ENCODE measurements at places on chromosomes 2 and 18. TPM values are rescaled to one million over a fixed set of nuclear protein-coding genes. Genes with fewer than 3 reads are reported as not detected.

DNA sequence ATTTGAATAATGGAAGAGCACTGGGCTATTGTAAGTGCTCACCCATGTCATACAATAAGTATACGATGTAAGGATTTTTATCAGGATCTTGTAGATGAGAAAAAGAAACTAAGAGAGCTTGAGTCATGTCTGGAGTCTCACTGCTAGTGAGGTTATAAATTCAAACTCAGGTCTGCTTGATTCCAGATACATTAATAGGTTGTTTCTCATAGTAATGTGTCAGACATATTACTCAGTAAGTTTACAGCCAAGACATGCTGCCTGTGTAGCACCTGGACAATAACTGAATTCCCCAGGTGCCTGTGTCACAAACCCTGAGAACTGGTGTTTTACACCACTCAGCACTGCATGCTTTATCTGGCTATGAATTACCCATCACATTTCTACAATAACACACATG, 216.9 kb upstream of the LRP1B start:
- H3K27me3 ChIP-seq, result no peaks in the 10 kb centered on the region
- H3K36me3 ChIP-seq, result no peaks in the 10 kb centered on the region
- no peak overlapping the region for H3K27ac ChIP-seq
- H3K4me3 ChIP-seq, result no peak overlapping the region

GRCh38 chr2:105765415-105766299, 20.9 kb downstream of the NCK2 start:
- DNase-seq, result no peak
- H3K36me3 ChIP-seq, result no peaks in the 10 kb centered on the region
- no peaks in the 10 kb centered on the region for H3K27me3 ChIP-seq
- H3K27ac ChIP-seq, result no peak overlapping the region
- H3K4me3 ChIP-seq, result no peak overlapping the region

GRCh38 chr2:9208875-9209274, 2.3 kb downstream of the ASAP2 start:
- H3K36me3 ChIP-seq, result no peaks in the 10 kb centered on the region
- no peak for DNase-seq
- H3K4me3 ChIP-seq, result peak overlapping the region; percentile 77
- H3K27me3 ChIP-seq, result peaks cover 6% of the 10 kb centered on the region

- H3K27ac ChIP-seq, result no peak overlapping the region
- no peak overlapping the region for H3K4me3 ChIP-seq
- no peaks in the 10 kb centered on the region for H3K27me3 ChIP-seq
- peaks cover 5% of the 10 kb centered on the region for H3K4me1 ChIP-seq
- H3K36me3 ChIP-seq, result no peaks in the 10 kb centered on the region
Measured at GRCh38 chr2:217609952-217610351, 392.8 kb downstream of the TNS1 start.

GRCh38 chr2:84963692-84964405, 7.1 kb upstream of the KCMF1 start:
- no peaks in the 10 kb centered on the region for H3K36me3 ChIP-seq
- peaks cover 15% of the 10 kb centered on the region for H3K4me1 ChIP-seq
- H3K27ac ChIP-seq, result no peak overlapping the region
- H3K27me3 ChIP-seq, result no peaks in the 10 kb centered on the region
- DNase-seq, result no peak

The IL1F10 gene
- total RNA-seq, result not detected

DNA sequence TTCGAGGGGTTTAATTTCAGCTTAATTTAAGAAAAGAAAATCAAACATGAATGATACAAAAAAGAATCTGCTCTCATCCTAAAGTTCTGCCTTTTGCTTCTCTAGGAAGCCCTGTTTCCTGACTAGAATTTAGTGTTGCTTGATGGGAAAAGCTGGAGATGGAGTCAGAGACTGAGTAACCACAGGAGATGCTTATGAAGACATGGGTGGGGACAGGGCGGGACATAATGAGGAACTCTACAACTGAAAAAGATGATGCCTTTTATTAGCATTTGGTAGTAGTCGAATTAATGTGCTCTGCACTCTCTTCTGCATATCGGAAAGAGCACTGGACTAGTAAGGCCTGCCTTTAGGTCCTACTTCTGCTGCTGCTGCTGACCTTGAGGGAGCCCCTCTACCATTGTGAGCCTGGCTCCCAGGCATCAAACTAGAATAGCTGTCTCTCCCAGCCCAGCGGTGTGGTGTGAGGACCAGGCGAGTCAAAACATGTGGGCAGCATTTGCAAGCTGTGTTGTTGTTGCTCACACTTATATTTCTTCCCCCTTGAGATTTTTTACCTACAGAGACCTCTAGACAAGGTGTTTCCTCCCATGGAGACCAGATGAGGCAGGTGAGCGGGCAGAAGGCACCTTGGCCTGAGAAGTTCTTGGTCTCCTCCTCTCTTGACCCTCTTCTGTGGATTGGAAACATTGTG, 61.5 kb downstream of the INPP4A start:
- no peak overlapping the region for H3K4me3 ChIP-seq
- peaks cover 51% of the 10 kb centered on the region for H3K4me1 ChIP-seq
- no peaks in the 10 kb centered on the region for H3K27me3 ChIP-seq
- DNase-seq, result no peak

DNA sequence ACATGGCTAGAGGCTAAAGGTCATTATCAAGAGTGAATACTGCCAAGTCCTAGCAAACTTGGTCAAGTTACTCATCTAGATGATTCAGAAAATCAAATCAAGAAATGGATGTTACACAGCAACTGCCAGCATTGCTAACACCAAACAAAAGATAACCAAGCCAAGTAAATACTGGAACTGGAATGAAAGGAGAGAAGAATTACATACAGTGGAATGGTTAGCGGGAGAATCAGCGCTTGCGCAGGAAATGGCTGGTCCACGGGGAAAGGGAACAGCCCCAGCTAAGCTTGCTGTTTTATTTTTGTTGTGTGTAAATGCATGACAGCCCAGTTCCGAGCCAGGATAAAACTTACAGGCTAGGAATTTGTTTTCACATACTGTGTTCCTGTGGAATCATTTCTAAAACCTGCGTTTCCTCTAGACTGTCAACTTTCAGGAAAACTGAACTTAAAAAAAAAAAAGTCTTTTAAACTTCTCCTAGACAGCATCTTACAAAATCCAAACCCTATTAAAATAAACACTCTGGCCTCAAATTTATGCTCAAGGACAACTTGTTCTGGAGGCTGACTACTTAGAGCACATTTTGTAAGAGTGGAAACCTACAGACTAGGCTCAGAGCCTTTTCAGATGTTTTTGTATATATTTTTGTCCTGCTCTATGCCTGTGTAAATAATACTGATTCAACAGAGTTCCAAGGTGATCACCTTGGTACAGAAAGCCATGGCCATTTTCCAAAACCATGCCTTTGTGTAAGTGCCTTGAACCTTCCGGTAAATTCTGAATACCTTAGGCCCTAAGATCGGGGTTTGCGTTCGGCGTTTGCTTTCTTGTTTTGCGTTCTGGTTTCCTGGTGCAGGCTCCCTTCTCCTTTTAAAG, 30.7 kb upstream of the TXNDC2 start:
- H3K4me3 ChIP-seq, result no peak overlapping the region
- H3K27ac ChIP-seq, result peak overlapping the region; percentile 77
- no peaks in the 10 kb centered on the region for H3K27me3 ChIP-seq
- no peaks in the 10 kb centered on the region for H3K36me3 ChIP-seq
- DNase-seq, result no peak

DNA sequence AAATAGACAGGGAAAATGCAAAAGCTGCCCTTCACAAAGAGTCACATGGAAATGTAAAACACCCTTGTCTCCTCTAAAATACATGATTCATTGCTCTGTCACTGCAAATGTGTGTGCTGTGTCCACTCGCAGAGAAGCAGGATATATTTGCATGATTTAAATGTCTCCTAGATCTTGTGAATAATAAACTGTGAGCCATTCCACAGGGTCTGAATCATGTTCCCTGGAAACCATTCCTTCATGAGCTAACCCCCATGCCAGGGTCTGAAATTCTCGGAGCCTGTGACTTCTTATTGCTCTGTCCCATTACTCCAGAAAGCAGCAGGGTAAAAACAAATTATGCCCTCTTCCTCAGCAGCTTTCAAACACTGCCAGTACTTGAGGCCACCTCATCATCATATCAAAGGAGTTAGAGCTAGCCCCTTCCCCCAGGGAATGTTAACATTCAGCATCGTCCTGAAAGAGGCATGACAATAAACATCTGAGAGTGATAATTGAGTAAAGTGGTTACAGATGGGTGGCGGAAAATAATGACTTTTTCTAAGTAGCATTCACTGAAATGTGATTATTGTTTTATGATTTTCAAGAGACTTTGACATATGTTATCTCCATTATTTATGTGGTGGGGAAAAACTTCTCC, 11.7 kb upstream of the CNGA3 start:
- H3K4me3 ChIP-seq, result no peak overlapping the region
- no peaks in the 10 kb centered on the region for H3K36me3 ChIP-seq
- H3K4me1 ChIP-seq, result no peaks in the 10 kb centered on the region
- no peak overlapping the region for H3K27ac ChIP-seq

DNA sequence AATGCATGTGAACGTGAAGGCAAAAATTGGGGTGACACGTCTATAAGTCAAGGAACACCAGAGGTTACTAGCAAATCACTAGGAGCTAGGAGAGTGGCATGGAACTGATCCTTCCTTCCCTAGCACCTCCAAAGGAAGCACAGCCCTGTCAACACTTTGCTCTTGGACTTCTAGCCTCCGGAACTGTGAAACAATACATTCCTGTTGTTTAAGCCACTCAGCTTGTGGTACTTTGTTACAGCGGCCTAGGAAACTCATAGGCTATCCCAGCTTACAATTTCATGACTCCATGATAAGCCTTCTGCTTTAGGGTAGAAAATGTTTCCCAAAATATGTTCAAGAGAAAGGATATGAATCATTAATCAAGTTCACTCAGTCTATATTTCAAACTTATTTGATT, 798.1 kb downstream of the DCDC2C start:
- DNase-seq, result no peak
- H3K27ac ChIP-seq, result no peak overlapping the region
- H3K36me3 ChIP-seq, result no peaks in the 10 kb centered on the region
- H3K27me3 ChIP-seq, result no peaks in the 10 kb centered on the region
- H3K4me3 ChIP-seq, result no peak overlapping the region
- no peaks in the 10 kb centered on the region for H3K4me1 ChIP-seq

- DNase-seq, result no peak
- no peaks in the 10 kb centered on the region for H3K4me1 ChIP-seq
- no peaks in the 10 kb centered on the region for H3K27me3 ChIP-seq
- no peaks in the 10 kb centered on the region for H3K36me3 ChIP-seq
Measured at GRCh38 chr2:44093970-44094369, 74.7 kb upstream of the PPM1B start.

The DRC1 gene
- not detected for total RNA-seq

GRCh38 chr2:182950546-182950945, 84.1 kb upstream of the FRZB start:
- H3K27ac ChIP-seq, result no peak overlapping the region
- peaks cover 31% of the 10 kb centered on the region for H3K36me3 ChIP-seq
- H3K27me3 ChIP-seq, result no peaks in the 10 kb centered on the region
- no peaks in the 10 kb centered on the region for H3K4me1 ChIP-seq

The STEAP3 gene
- 14.1 TPM for total RNA-seq

GRCh38 chr2:39723946-39724827, 54.9 kb downstream of the THUMPD2 start:
- no peak for DNase-seq
- H3K4me3 ChIP-seq, result no peak overlapping the region
- H3K27ac ChIP-seq, result no peak overlapping the region
- no peaks in the 10 kb centered on the region for H3K36me3 ChIP-seq
- H3K4me1 ChIP-seq, result no peaks in the 10 kb centered on the region

DNA sequence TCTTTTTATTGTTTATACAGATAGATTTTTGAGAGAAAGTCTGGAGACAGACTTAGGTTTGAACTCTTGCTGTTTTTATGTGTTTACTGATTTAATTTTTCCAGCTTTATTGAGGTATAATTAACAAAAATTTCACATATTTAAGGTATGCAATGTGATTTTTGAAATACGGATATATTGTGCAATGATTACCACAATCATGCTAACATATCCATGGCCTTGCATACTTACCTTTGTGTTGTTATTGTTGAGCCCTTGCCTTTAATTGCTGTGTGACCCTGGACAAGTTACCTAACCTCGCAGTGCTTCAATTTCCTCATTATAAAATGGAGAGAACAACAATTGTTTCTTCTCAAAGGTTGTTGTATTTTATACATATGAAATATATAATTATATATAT, 13.9 kb upstream of the RBMS1 start:
- DNase-seq, result no peak
- H3K4me3 ChIP-seq, result no peak overlapping the region
- H3K4me1 ChIP-seq, result no peaks in the 10 kb centered on the region
- H3K27ac ChIP-seq, result no peak overlapping the region

DNA sequence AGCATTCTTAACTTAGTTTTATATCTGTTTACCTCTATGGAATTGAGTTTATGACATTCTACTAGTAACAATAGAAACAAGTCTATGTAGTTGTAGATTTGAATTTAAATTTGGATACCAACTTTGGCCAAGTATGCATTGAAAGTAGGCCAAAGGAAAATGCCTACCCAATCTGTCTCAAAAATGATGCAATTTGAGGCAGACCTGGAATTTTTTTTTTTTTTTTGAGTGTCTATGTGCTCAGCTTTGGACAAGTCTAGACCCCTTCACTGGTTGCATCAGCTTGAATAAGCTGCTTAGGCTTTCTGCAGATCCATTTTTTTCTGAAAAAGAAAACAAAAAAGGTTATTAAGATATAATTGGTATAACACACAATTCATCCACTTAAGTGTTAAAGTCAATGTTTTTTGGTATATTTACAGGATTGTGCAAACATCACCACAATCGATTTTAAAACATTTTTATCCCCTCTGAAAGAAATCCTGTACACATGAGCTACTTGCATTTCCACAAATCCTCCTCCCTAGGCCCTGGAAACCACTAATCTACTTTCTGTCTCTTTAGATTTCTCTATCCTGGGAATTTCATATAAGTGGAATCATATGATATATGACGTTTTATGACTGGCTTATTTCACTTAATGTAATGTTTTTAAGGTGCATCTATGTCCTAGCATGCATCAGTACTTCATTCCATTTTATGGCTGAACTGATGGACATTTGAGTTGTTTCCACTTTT, 185.1 kb upstream of the CCDC68 start:
- no peak overlapping the region for H3K4me3 ChIP-seq
- no peaks in the 10 kb centered on the region for H3K4me1 ChIP-seq
- no peak for DNase-seq
- no peak overlapping the region for H3K27ac ChIP-seq

- no peaks in the 10 kb centered on the region for H3K27me3 ChIP-seq
- H3K27ac ChIP-seq, result peak overlapping the region; percentile 42
- peaks cover 51% of the 10 kb centered on the region for H3K4me1 ChIP-seq
- no peak for DNase-seq
- H3K4me3 ChIP-seq, result no peak overlapping the region
Measured at GRCh38 chr2:42932271-42933151, 140.1 kb upstream of the HAAO start.

GRCh38 chr2:150125188-150125587, 362.3 kb downstream of the RND3 start:
- DNase-seq, result no peak
- no peak overlapping the region for H3K4me3 ChIP-seq
- no peaks in the 10 kb centered on the region for H3K36me3 ChIP-seq
- no peaks in the 10 kb centered on the region for H3K27me3 ChIP-seq

The CAPN14 gene
- 0.26 TPM for total RNA-seq

DNA sequence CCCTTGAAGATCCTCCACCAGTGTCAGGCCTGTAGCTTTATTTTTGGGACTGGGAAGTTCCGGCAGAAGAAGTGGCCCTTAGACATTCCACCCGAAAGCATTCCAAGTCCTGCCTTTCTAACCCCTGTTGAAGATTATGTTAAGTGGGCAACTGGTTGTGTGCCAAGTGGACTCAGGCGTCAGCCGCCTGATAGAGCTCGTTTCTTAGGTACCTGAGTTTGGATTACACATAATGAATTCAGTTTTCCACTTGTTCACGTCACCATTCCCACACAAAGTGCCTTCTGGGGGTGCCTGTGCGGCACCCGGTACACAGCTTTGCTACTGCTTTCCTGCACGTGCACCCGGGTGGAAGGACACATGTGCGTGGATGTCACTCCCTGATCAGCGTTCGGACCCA, 156.5 kb downstream of the PTGR3 start:
- no peaks in the 10 kb centered on the region for H3K36me3 ChIP-seq
- H3K4me1 ChIP-seq, result no peaks in the 10 kb centered on the region
- H3K27me3 ChIP-seq, result no peaks in the 10 kb centered on the region

The CRYGC gene
- not detected for total RNA-seq

All from upper lobe of right lung (tissue), 1 donor.